HCT116 (cell line): ENCODE measurements at places on chromosomes 4 and X.

GRCh38 chr4:161714022-161714751 is 449.6 kb downstream of the FSTL5 start:
- peak; percentile 18 for DNase-seq

GRCh38 chr4:39514888-39515401 is 12.3 kb downstream of the UGDH start:
- peak; percentile 27 for DNase-seq

DNA sequence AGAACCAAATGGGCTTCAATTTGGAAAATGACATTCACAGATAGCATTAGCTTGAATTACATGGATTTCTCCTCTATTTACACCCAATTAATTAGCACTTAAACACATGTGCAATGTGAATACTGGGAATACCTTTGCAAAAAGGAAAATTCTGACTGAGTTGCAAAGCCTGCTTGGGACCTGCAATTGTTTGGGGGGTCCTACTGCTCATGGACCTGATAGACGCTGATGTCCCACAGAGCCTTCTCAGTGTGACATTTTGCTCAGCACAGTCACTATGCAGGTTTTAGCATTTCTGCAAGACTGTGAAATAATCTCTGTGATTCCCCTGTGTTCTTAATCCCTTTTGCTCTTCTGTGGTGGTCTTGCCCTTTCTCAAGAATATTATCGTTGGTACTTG is 101.2 kb upstream of the PGRMC2 start:
- DNase-seq = no peak

GRCh38 chr4:168592676-168593075 is 95.8 kb downstream of the PALLD start:
- DNase-seq = no peak

DNA sequence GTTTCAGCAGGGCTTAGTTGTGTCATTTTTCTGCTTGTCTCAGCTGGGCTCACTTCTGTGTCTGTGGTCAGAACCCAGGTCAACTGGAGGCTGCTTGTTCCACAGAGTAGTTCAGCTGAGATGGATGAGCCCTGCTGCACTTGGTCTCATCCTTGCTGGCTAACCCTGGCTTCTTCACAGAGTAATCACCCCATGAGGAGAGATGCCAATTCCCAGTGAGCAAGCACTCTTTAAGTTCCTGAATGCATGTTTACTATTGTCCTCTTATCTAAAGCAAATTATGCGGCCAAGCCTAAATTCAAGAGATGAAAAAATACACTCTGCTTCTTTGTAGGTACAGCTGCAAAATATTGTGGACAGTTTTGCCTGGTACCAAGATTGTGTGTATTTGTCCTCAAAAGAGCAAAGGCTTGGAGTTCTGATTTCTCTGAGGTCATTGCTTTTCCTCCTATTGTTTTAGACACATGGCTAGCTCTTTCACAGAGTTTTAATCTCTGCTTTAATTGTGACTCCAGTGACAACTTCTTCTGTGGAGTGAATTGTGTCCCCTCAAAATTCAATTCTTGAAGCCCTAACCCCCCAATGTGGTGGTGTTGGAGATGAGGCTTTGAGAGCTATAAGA is 236.6 kb upstream of the ANKRD50 start:
- DNase-seq = no peak

DNA sequence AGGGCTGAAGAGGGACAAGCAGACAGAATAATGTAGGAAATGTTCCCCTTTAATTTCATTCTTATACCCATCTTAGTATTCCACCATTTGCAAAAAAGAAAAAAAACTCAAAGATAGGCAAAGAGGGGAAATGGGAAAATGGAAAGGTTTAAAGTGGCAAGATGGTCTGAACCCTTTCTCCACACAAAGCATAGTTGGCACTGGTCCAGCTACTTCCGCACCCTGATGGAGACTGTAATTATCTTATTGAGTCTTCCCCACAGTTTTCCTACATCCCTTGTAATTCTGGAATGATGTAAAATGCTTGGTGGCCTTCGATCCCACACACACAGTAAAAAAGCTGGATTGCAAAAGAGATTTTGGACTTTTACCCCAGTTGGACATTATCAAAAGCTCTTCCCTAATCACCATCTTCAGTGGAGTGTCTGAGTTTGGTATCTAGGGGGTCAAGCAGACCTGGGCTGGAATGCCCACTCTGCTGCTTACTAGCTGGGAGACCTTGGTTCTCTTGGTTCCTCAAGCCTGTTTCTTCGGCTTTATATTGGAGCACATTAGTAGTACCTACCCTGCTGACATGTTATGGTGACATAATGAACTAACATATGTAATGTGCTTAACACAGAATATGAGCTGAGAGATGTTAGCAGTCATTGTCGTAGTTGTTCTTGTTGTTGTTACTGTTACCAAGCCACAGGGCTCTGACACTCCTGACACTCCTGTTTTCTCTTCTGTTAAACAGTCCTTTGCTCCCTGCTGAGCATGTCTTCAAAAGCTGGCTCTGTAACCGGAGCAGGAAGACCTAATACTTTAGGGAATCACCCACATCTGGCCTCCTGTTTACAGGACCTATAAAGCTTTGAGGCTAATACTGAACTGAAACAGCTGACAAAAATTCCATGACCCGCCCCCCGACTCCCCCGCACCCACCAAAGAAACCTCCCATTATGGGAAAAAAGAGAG is 4.7 kb downstream of the SRPX2 start:
- no peak for DNase-seq
